NCI-H1417 treated with DMSO at 0.1 percent for 48 hours (cell line): ENCODE measurements at places on chromosomes 11 and 22.

GRCh38 chr11:35524780-35525179 is 636 bp downstream of the PAMR1 start:
- no peak for DNase-seq

DNA sequence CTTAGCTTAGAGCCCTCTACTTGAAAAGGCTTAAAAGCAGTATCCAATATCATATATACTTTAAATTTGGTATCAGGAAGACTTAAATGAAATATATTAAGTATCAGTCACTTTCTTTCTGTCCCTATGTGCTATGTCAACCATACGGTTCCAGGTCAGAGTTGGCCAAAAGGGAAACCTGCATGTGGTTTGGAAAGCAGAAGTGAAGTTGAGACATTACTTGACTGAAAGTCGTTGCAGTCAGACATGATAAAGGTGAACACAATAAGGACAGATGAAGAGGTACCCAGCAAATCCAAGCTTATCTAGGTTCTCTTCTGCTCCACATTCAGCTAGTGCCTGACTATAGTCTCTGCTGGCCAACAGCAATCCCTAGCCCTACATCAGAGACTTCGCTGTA is 336.8 kb downstream of the KCNA4 start:
- no peak for DNase-seq

GRCh38 chr11:27646051-27646818 is 54.0 kb downstream of the BDNF start:
- DNase-seq, result no peak

DNA sequence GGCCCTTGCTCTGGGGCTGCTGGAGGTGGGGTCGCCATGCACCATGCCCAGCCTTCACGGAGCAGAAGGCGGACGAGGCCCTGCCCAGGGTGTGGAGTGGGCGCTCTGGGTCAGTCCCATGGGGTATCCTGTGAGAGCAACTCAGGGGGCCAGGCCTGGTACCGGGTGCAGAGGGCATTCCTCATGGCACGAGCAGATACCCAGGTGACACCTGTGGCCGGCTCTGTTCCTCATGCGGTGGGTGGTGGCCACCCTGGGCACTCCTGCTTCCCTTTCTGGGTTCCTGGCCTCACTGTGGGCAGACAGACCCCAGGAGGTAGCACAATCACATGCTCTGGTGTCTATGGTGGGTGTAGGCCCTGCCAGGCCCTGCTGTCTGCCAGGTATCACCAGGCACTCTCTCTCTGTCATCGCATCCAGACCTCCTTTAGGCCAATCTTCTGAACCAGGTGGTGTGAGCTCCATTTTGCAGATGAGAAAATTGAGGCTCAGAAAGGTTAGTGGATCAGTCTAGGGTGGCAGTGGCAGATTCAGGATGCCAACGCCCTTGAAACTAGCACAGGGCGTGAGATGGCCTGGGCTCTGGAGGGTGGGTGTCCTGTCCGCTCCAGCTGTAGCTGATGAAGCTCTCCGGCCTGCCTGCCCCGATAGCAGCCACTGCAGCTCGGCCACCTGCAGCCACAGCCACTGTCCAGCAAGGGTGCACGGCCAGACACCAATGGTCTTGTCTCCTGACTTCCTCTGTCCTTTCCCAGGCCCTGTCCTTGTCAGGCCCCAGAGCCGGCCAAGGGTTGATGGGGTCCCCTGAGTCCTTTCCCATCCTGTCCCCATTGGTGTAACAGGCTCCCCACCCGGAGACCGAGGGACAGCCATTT is 15.1 kb downstream of the DGKZ start:
- no peak for DNase-seq

GRCh38 chr11:134429106-134429505 is 17.1 kb upstream of the B3GAT1 start:
- no peak for DNase-seq

DNA sequence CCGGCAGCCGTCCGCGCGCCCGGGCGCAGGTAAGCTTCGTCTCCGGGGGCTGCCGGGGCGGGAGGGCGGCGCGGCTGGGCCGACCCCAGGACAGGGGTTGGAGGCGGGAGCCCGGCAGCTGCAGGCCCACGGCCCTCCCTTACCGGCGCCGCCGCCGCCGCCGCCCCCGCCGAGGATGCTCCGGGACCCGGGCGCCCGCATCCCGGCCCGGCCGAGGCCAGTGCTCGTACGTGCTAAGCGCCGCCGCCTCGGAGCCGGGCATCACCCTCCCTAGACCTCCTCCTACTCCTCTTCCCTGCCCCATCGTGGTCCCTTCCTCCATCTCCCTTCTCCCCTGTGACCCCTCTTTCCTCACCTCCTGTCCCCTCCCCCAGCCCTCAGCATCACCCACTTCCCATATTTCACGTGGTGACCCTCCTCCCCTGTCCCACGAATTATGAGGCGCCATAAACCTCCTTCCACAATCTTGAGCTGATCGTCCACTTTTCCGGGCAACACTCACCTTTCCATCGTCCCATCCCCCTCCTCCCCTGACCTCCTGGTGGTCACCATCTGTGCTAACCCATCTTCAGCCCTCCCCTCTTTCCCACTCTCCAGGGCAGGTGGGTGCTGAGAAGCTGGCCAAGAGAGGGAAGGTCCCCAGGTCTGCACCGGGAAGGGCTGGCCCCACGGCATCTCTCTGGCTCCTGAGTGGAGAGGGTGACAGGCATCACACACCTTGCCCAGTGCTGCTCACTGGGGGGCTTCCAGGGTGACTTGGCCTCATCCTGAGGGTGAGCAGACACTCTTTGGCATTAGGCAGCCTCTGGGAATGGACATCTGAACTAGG is 612 bp downstream of the ASPHD2 start:
- no peak for DNase-seq

DNA sequence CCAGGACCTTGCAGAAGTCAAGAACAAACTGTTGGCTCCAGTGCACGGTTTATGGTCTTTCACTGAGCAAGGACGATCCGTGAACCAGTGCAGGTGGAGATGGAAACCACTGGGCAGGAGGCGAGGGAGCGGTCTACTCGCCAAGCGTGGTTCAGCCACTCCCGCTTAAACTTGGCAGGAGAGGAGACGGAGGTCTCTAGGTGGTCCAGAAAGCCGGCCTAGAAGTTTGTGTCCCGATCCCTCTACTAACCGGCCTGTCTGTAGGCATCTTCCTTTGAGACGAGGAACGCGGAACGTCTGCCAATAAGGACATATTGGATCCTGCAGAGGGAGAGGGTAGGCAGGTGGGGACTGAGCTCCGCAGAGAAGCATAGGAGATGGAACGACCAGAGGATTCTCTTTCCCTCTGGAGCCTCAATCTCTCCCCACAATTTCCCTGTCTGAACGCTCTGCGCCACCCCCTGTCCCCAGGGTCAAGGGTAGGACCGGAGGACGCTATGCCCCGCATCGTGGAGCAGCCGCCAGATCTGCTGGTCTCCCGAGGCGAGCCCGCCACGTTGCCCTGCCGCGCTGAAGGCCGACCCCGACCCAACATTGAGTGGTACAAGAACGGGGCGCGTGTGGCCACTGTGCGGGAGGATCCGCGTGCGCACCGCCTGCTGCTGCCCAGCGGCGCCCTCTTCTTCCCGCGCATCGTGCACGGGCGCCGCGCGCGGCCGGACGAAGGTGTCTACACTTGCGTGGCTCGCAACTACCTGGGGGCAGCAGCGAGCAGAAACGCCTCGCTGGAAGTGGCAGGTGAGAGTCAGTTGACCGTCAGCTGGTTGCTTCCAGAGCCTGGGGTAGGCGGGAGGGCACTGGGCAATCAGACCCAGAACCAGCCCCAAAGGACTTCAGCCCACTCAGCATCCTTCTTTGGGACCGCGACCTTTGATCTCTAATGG is 3.4 kb downstream of the ROBO3 start:
- DNase-seq, result no peak

- DNase-seq, result no peak
Observed at GRCh38 chr22:36182857-36183256, 18.8 kb downstream of the APOL4 start.

DNA sequence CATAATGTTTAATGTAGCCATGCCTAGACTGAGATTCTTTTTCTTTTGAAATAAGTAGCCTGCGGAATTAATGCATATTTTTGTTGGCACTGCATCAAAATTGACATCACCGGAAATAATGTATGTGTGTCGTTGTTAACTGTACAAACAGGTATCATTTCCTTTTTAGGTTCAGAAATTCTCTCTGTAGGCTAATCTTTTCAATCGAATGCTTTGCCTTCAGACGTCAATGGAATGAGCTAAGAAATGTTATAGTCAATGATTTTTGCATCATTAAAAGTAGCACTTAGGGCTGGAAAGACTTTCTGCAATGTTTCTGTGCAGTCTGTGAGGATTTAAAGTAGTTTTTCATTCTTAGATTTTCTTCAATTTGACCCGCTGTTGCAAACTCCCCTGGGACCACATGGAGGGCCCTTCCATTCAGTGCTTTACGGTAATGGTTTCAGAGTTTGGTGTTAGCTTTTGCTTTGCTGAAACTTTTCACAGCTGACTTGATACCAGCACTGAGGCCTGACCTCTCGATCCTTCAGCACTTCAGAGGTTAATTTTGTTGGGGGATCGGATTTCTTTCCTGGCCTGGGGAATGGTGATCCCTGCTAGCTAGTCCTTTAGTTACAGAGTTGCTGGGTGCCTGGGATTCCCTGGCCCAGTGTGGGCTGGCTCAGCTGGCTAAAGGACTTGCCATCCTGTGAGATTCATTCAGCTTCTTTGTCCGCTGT is 137.8 kb downstream of the DBX1 start:
- DNase-seq, result no peak

DNA sequence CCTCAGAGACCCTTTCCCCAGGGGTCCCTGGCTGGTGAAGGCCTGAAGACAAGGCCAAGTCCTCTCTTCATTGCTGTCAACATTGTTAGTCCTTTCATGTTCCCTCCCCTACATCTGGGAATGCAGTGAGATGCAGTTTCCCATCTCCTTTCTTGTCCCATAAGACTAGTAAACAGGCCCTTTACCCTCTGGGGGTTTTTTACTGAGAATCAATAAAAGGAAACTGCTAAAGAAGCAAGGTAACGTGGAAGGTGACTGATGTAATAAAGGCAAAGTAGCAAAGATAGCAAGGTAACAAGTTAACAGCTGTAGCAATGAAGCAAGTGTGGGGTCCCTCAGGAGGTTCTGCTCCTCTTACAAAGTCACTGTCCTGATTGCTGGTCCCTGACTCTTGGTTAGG is 37.3 kb downstream of the TEAD1 start:
- no peak for DNase-seq

- no peak for DNase-seq
Observed at GRCh38 chr22:20175597-20175900, 24.7 kb upstream of the CCDC188 start.

DNA sequence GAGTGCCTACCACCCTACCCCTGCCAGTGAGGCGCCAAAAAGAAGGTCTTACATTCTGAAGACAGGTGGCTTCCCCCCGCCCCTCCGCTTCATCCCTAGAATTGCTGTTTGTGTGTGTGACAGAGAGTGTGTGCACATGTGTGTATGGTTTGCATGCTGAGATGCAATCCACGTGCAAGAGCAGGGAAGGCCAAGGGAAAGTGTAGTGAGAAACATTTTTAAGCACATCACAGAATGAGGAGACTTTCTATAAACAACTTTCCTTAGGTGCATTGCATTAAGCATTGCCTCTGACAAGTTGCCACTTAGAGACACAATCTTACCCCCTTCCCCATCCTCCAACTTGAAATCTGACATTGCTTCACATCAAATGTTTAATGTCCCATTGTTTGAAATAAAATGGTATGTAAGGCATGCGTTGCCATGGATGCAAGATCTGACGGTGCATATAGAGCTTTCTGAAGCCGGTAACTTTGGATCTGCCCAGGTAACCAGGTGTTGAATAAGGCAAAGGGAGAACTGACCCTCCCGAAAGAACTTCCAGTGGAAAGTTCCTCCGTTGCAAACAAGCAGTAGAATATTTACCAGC is 21.4 kb downstream of the FJX1 start:
- no peak for DNase-seq

GRCh38 chr11:48031602-48032001 is 51.2 kb downstream of the PTPRJ start:
- no peak for DNase-seq

DNA sequence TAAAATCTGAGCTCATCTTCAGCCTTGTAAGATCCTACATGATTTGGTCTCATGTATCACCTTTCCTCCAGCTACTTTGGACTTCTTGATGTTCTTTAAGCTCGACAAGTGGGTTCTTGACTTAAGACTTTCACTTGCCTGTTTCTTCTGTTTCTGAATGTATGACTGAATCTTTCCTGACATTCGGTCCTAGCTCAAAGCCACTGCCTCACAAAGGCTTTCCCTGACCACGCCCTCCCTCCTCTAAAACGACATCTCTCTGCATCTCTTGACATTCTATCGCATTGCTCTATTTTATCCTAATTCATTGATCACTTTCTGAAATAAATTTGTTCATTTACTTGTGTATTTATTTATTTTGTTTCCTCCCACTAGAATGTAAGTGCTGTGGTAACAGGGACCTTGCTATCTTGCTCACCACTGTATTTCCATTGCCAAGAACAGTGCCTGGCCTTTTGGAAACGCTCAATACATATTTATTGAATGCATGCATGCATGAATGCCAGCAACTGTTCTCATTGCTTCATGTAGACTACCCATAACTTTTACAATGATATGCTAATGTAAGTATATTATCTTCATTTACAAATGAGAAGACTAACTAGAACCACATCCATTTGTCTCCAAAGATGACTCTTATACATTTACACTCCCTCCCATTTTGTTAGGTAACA is 43.0 kb downstream of the LMO2 start:
- no peak for DNase-seq

- DNase-seq, result no peak
Observed at GRCh38 chr11:63501236-63501635, 4.6 kb upstream of the LGALS12 start.

DNA sequence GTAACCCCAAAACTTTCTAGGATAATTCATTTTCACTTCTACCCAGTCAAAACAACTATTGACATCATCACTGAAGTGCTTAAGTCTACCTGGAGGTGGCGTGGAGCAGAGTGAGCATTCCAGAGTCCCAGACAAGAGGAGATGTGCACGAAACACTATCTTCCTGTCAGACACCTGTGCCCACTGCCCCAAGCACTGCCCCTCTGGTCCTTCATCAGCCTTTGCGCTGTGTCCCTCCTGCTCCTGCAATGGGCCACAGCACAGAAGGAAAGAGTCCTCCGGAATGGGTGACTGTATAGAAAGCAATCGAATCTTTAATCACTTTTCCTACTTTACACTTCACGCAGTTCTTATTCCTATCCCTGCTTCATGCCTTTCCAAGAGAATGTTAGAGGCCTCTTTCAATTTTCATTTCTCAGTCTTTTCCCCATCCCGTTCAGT is 512 bp upstream of the GRIA4 start:
- peak; percentile 5 for DNase-seq

GRCh38 chr11:62182147-62182891 is 7.7 kb upstream of the SCGB1D1 start:
- no peak for DNase-seq
